ENCODE measurements at places on chromosomes 12 and 14.

DNA sequence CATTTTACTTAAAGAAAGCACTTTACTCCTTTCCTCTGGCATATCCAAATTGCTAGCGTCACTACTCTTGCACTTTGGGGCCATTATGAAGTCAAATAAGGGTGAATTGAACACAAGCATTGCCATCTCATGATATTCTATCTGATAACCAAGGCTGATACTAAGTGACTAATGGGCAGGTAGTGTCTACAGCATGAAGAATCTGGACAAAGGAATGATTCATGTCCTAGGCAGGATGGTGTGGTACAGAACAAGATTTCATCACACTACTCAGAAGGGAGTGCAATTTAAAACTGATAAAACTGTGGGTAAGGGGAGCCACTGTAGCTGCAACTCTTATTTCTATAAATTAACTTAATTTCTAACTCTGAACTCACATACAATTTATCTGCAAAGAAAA lies 7.7 kb upstream of the SLC6A15 start:
- no peak for DNase-seq

GRCh38 chr14:79972230-79972629 lies 239.1 kb downstream of the DIO2 start:
- no peak for DNase-seq

GRCh38 chr12:132604668-132605441 lies 5.5 kb downstream of the LRCOL1 start:
- no peak for DNase-seq

DNA sequence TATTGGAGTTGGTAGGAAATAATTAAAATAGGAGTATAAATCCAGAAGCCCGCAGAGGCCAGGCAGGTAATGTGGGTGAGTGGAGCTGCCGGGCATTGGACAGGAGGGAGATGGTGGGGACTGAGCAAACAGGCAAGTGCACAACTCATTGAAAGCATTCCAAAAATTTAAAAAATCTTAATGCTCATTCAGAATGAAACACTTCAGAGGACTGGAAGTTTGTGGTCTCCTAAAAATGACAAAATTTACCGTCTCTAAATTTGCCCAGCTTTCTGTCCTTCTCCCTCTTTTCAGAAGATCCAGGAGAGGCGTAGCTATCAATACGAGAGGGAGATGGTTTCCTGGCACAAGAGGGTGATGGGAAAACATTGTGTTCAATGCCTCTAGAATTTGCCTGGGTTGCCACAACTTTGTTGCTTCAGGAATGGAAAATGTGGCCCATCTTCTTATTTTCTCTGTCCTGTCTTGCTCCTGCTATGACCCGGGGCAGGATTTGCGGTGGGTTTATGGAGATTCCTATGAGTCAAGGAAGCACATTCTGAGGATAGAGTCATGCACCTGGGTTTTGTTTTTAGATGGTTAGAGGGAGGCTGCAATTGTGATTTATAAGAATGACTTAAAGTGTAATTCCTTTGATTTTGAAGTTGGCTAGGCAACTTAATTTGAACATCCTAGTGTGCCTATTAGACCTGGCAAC lies 72.2 kb downstream of the BORCS5 start:
- no peak for DNase-seq

DNA sequence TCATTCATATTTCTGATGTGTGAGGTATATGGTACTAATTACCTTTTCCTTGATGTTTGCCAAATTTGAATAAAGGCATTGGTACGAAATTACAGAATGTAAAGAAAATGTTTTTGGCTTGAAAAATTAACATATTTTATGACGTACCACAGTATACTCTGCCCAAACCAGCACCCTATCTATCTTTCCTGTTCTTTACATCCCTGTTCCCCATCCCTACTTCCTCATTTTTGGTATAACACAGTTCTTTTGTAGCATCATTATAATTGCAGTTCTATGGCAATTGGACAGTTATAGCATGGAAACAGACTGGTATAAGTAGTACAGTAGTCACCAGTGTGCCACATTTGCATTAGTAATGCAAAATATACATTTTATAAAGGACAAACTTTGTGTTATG lies 7.0 kb upstream of the CCT2 start:
- DNase-seq = no peak

DNA sequence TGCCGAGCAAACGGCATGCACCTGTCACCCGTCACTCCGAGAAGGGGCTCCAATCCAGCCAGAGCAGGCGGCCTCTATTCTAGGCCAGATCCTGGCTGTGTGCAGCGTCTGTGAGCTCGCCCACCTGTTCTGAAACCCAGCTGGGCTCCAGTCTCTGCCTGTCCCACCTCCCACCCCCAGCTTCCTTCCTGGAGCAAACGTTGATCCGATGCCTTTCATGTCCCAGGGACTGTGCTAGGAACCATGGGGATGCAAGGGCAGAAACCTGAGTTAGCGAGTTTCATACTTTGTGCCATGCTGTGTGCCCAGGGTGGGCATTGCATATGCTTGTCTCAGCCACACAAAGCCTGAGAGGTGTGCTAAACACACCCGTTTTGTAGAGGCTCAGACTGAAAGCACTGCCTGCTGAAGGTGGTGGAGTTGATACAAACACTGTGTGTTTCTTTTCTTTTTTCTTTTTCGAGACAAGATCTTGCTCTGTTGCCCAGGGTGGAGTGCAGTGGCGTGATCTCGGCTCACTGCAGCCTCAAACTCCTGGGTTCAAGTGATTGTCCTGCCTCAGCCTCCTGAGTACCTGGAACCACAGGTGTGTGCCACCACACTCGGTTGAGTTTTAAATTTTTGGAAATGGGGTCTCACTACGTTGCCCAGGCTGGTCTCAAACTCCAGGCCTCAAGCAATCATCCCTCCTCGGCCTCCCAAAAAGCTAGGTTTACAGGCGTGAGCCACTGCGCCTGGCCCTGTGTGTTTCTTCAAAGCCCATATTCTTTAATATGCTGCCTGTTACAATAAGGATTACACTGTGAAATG lies 84.1 kb upstream of the MED13L start:
- no peak for DNase-seq

- DNase-seq = no peak
Measured at GRCh38 chr12:102427543-102427941, 52.8 kb downstream of the IGF1 start.

- DNase-seq = no peak
Measured at GRCh38 chr12:9049520-9050133, 60.3 kb downstream of the KLRG1 start.

DNA sequence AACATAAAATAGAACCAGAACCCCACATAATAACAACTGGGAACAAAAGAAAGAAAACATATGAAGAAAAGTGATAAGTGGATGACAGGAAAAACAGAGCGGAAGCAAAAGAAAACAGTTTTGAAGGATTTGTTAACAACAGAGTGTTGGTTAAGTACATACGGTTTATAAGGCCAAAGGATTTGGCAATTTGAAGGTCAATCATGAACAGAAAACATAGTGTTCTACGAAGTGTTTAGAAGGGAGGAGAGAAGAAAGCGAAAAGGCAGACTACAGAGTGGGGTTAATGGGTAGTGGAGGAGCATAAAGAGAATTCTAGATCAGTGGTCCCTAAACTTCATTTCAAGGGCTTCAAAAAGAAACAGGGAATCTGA lies 3.9 kb upstream of the AP4S1 start:
- no peak for DNase-seq

DNA sequence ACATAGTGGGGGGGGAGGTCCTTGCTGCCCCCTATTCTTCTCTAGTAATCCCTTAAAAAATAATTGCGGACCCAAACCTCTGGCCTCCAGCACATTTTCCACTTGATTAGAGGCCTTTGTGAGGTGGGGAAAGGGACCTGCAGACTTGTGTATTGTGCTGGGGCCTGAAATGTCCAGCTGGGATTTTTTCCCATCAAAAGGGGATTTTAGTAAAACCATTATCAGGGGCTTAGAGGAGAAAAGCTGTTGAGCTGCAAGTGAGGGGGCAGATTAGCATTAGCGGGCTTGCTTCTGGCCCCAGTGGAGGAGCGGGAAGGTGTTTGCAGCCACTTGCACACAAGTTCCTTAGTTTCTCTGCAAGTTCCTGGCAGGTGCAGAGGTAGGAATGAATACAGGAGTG lies 13.9 kb downstream of the FBXL14 start:
- DNase-seq = no peak

GRCh38 chr14:50961605-50962221 lies 17.4 kb upstream of the PYGL start:
- no peak for DNase-seq

DNA sequence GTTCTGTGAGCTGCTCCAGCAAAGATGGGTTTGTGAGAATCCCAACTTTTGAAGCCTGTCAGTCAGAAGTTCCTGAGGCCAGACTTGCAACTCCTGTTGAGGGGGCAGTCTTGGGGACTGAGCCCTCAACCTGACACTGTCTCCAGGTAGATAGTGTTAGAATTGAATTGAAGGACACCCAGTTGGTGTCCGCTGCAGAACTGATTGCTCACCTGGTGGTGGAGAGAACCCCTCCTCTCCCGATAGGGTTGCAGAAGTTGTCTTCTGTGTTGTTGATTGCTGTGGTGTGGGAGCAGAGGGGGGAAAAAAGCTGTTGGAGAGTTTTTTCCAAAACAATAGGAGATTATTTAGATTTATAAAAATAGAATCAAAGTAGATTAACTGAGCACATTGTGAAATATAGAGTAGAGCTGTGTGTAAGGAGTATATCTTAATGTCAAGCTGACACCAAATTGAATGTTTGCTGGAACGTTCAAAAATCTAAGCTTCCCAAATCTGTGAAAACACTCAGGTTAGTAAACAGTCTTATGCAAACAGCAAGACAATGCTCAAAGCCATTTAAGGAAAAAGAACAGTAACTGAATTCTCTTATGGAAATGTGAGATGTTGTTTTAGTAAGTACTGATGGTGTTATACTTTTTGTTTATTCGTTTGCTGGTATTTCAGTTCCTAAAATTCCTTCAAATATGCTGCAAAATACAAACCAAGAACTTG lies 18.6 kb downstream of the HIF1A start:
- no peak for DNase-seq

DNA sequence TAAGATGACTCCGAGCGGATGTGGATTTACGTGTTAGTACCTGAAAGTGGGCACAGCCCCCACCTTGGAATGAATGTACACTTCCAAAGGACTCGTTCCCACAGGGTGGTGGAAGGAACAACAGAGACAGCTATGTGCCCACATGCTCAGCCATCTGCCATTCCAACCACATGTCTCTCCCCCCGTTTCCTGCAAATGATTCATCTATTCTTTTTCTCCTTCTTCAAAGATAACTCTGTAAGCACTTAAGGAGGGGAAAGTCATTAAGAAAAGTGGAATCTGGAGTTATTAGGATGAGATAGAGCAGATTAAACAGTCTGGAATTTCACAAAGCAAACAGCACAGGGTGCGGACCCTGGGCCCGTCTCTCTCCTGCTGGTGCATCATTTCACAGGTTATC lies 18.5 kb upstream of the DUSP6 start:
- DNase-seq = no peak

DNA sequence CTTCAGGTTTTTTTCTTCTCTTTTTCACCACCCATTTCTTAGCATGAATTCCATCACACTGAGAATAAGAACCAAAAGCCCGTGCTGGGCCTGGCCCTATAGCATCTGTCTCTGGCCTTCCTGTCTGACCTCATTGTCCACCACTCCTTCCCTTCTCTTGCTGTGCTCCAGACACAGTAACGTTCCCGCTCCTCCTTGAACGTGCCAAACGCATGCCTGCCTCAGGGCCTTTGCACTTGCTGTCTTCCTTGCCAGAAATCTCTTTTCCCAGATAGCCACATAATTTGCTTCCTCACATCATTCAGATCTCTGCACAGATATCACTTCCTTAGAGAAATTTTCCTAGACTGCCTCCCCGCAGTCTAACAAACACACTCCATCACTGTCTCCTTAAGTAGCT lies 119.6 kb upstream of the CPSF6 start:
- DNase-seq = no peak

- no peak for DNase-seq
Measured at GRCh38 chr14:67559639-67560038, 26.5 kb downstream of the PLEKHH1 start.

GRCh38 chr12:88684170-88684569 lies 103.9 kb upstream of the KITLG start:
- DNase-seq = no peak

DNA sequence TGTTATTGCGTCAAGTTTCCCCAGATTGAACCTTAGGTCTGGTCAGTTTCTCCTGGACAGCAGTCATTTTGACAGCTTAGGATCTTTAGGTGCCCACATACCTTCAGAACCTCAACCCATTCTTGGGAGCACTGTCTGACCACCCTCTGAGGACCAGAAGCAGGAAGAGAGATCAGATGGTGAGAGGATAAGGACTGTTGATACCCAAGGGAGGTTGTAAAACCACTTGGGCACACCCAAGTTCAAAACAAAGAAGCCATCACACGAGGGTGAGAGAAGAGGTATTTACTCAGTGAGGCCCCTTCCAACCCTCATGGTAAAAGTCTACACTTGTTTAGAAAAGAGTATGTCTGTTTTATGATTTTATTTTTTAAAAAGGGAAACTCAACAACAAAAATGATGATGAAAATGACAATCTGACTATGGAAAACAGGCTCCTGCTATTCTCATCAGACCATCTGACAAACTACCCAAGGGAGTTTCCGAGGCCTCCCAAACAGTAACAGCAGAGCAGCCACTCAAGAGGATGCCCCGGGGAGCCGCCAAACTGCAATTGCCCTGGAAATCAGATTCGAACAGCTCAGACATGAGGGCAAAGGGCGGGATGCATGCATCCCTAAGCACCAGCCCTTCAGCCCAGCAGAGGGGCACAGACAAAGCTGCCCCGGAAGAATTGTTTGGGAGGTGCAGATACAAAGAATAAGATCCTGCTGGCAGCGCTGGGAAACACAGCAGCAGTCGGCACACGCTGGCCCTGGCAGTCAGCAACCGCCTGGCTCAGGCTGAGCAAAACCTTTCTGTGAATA lies 162.6 kb upstream of the PLEKHG7 start:
- DNase-seq = no peak

GRCh38 chr14:40398981-40399380 lies 966.7 kb upstream of the FBXO33 start:
- no peak for DNase-seq

- no peak for DNase-seq
Measured at GRCh38 chr14:22819151-22819988, 4.1 kb upstream of the SLC7A7 start.

DNA sequence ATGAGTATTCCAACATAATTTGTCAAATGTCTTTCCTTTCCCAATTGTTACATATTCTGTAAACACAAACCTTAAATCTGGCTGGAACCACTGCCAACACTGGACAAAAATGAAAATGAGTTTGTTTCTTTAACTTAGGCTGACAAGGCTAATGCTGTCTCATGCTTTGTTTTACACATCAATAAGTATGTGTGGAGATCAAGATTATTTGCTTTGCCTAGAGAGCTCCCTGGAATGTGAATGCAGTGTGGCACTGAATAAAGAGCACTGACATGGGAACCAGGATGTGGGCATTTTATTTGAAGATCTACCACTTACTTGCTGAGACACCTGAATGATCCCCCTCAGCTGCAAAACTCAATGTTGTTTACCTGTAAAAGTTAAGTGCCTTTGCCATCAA lies 61.7 kb downstream of the RALGAPA1 start:
- DNase-seq = no peak

- no peak for DNase-seq
Measured at GRCh38 chr14:57389646-57390036, 745 bp upstream of the NAA30 start.

DNA sequence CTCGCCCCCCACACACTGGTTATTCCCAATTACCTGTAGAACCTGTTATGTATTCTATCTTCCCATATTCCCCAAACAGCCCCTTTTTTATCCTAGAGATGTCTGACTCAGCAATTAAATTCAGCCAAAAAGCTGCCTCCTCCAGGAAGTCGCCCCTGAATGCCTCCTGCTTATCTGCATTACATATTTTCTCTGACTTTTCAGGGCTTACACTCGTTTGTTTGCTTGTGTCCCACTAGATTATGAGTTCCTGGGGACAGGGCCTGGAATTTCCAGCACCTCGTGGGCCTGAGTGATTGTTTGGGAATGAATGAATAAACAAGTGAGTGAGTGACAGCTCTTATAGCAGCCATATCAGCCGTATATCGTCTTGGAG lies 99.3 kb upstream of the RFLNA start:
- DNase-seq = no peak
